ENCODE measurements at places on chromosomes 16 and 17.

- DNase-seq: no peak
Measured at GRCh38 chr17:60154616-60155426, 5.0 kb downstream of the CA4 start.

- DNase-seq: no peak
Measured at GRCh38 chr17:82330322-82331239, 3.0 kb downstream of the SECTM1 start.

GRCh38 chr17:41618341-41619035, 5.9 kb downstream of the KRT17 start:
- DNase-seq: no peak

DNA sequence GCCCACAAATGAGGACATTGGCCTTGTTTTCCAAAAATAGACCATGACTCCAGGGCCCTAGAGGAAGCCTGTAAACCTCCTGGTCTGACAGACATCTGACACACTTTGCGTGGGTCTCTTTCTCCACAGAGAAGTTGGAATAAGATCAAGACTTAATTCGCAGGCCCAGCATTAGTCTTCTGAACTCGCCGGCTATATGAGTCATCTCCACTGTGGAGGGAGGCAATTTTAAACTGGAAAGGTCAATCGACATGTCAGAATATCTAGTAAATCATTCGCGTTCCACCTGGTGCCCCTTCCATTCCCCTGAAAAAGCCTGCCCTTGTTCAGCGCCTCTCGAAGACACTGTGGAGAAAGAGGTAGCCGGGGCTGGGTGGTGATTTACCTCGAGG, 140.1 kb downstream of the CLEC16A start:
- DNase-seq: no peak

DNA sequence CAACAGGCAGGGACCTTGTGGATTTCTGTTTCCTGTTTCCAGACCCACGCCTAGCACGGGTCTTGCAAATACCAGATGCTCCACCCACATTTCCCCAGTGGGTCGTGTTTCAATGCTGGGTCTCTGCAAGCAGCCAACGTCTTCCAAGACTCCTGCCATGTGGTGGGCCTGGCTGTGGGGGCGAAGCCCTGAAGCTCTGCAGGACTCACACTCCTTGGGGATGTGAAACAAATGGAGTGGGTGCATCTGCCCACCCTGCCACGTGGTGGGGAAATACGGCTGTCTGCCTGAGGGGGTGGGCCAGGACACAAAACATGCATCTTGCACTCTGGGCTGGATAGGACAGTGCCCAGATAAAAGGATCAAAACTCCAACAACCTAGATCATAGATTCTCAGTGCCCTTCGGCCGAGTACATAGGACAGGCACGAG, 32.6 kb downstream of the FA2H start:
- no peak for DNase-seq

DNA sequence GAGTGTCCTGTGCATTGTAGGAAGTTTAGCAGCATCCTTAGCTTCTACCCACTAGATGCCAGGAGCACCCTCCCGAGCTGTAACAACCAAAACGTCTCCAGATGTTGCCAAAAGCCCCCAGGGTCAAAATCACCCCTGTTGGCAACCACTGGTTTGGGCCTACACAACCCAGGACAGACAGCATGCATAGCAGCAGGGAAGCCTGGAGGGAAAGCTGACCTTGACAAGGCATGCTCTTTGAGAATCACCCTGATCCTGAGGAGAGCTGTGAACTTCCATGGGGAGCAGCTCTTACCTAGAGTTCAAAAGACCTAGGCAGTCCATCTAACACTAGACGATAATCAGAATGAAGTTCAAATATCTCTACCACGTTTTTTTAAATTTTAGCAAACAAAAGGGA, 9.2 kb downstream of the SKAP1 start:
- no peak for DNase-seq

GRCh38 chr17:8628172-8628571, 2.4 kb downstream of the MYH10 start:
- no peak for DNase-seq

GRCh38 chr17:40364121-40364861, at the start of gene GJD3:
Gene GJD3 (minus strand): TSS chr17:40364737. CDS start chr17:40363815, 922 bp downstream.
- no peak for DNase-seq

DNA sequence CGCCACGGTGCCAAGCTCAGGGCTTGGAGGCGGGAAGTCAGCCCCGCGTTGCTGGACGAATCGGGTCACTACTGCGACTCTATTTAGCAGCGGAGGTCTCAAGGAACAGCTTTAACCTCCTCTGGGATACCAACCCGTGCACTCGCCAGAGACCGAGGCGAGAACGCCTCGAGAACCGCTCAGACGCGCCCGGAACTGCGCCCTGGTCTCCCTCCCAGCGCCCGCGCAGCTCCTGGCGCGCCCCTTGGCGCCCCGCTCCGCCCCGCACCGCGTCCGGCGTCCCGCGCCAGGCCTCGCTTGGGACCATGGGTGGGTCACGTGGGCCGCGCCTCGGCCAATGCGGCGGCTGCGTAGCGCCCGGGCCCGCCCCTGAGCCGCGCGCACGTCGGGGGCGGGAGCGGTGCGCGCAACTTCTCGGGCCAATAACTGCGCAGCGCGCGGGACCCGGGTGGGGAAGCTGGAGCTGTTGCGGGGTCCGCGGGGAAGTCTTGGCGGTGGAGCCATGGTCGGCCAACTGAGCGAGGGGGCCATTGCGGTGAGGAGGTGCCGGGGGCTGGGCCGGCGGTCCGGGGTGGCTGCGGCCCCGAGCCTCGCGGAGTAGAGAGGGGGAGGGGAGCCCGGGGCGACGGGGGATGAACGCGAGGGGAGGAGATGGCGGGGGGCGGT, at the start of the genes RPA1 and SMYD4:
TSS of gene RPA1 (plus strand) at position 414 of the 666 bp plus-strand sequence. CDS start at position 503, 89 bp downstream.
TSS of gene SMYD4 (minus strand) at position 311 of the 666 bp plus-strand sequence. CDS start 1,908 bp downstream, outside the sequence.
- peak; percentile 91 for DNase-seq

DNA sequence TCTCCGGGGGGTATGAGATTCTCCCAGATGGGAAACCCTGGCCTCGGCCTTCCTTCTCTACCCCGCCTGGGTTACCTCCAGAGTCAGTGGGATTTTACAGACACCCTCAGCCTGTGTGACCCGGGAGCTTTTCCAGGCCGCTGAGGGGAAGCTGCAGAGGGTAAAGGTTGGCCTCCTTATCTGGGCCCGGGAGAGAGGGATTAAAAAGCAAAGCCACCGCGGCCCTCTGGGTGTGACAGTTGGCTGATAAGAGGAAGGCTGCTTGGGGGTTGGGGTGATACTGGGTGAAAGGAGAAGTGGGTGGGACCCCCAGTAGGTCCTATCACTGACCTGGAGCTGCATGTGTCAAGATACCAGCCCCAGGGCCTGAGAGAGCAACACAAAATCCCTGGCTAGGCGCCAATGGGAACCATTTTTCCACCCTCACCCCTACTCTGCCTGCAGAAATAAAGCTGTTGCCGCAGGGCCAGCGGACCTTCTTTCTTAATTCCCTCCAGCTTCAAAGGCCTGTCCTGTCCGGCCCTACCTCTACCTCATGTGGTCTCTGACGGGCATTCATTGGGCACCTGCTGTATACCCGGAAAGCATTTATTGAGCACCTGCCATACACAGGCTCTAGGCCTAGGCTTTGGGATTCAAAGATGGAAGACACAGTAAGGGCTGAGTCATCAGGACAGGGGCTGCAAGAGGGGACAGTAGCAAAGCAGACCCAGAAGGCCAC, 77.6 kb upstream of the GSE1 start:
- DNase-seq: no peak

GRCh38 chr16:15502041-15502725, 67.8 kb downstream of the BMERB1 start:
- DNase-seq: no peak

DNA sequence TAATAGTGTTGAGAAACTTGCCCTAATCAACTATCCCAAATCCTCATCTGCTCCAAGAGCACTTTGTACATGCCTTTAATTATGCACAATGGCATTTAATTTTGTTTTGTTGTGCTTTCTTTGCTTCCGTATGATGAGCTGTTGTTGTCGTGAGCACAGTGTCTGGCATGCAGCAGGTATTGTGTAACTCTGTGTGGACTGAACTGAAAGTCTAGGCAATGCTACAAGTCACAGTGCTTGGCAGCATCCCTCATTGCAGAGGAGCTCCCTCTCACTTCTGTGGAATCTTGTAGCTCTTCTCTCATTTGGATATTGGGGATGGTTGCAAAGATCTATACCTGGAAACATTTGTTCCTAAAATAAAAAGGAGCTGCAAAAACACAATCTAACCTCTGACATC, 502.2 kb upstream of the CA10 start:
- DNase-seq: no peak

- no peak for DNase-seq
Measured at GRCh38 chr17:60079401-60080243, 901 bp upstream of the HEATR6 start.

DNA sequence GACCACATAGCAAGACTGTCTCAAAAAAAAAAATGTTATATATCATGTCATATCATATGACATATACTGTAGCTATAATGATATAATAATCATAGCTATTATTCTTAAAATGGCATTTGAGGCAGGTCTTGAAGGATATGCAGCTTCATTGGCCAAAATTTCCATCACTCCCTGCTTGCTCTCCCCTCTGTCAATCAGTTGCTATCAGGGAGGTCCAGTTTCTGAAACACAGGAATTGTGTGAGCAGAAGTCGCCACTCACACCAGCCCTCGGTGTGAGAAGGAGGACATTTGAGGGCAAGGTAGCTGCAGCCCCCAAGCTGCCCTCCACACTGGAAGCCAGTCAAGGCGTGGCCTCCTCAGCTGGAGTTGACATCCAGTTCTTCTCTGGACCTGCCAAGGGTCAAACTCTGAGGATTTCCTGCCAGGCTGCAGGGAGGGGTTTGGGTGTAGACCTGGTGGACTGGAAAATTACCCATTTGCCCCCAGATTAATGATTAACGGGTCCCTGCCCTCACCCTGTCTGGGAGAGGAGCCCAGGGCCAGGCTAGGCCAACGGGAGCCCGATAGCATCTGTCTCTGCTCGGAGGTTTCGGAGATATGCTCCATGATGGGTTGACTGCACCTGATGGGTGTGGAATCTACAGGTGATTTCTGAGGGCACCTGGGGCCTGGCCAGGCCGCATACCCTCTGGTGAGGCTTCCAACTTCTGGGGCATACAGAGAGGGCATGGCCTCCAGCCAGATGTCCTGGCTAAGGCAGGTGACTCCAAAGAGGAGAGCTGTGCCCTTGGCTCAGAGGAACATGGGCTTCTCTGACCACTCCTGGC, 18.8 kb downstream of the WNT9B start:
- no peak for DNase-seq

DNA sequence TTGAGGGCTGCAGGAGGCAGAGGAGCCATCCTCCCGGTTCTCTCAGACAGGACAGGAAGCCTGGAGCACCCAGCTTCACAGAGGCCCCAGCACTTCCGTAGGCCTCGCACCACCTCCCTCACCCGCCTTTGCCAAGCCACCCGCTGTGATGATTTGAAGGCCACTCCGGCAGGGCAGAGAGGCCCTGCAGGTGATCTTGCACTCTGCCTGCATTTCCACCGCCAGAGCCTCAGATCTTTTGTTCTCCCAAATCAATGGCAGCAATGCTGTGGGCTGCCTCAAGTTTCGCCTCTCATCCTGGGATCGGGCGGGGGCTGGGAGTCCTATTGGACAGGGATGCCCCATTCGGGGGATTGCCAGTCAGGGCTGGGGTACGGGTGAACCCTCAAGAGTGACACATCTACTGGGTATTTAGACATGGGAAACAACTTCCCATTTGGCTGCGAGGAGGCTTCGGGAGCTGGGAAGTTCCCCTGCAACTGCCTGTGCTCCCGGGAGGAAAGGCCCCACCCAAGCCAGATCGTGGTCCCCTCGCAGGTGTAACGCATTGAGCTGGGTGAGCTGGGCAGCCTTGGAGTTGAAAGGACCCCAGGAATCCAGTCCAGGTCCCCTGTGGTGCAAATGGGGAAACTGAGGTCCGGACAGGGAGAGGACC, 34.8 kb upstream of the PEMT start:
- DNase-seq: no peak

GRCh38 chr17:7850701-7851437, 4.0 kb upstream of the TMEM88 start:
- DNase-seq: no peak

- DNase-seq: no peak
Measured at GRCh38 chr17:20968913-20969616, 73.7 kb downstream of the USP22 start.

DNA sequence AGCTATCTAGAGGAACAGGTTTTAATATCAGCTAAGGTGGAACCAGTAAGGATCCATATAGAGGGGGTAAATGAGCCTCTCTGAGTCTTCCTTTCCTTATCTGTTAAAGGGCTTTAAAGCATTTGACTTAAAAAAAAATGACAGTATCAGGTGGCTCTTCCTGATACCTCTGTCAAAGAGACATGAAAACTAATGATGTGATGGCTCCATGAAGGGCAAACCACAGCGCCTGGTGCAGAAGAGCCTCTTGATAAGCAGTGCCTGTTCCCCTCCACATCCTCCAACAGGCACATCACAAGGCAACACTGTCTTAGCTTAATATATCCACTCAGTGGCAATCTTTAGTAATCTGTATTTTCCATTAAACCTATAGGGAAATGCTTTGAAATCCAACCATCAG, 68.9 kb downstream of the USP31 start:
- no peak for DNase-seq

GRCh38 chr17:609232-609810, 105.3 kb downstream of the VPS53 start:
- no peak for DNase-seq

GRCh38 chr17:51352798-51353197, 92.5 kb downstream of the UTP18 start:
- no peak for DNase-seq

- no peak for DNase-seq
Measured at GRCh38 chr16:51268237-51268636, 117.2 kb upstream of the SALL1 start.

- DNase-seq: peak; percentile 50
Measured at GRCh38 chr17:80034791-80035686, 633 bp downstream of the TBC1D16 start.

DNA sequence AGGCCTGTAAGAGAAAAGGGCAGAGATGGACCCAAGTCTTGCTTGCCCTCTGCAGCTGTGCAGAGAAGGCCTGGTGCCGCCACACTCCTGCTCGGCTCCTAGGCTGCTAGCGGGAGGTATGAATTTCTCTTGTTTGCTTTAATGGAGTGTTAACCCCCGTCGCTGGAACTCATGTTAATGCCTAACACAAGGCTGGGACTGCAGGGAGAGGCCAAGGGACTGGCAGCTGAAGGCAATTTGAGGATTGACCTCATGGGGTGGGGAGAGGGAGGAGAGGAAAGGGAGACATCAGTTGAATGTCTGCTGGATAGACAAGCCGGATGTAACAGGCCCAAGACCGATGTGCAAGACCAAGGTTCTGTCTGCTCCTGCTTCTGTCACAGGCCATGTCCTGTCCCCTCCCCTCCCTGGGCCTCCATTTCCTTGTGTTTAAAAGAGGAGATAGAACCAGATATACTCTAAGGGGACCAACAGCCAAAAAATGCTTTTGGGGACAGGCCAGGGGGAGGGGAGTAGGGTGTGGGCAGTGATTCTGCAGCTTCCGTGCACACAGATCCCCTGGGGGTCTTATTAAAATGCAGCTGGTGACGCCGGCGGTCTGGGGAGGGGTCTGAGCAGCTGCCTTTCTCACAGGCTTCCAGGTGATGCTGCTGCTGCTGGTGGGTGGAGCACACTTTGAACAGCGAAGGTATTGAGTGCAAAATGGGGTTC, 46.7 kb upstream of the TBX2 start:
- no peak for DNase-seq

GRCh38 chr17:32349503-32349853, 479 bp upstream of the ZNF207 start:
- no peak for DNase-seq
